ENCODE measurements at places on chromosomes 7 and 10.

DNA sequence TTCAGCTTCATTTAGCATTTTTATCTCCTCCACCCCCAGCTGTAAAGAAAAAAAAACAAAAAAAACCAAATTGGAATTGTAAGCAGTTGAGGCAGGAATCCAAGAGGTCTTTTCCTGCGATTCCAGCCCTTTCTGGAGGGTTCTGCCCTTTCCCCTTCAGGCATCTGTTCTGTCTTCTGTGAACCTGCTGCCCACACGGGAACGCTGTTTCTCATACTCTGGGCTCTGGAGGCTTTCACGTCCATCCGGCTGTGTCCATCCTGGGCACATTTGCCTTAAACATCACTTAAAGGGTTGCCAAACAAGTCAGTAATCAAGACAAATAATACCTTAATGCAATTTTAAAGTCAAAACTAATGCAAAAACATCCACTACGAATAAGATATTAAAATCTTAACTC lies 302.8 kb upstream of the PITRM1 start:
- no peak for DNase-seq

- DNase-seq = peak; percentile 80
Observed at GRCh38 chr7:36546331-36546730, 156.7 kb downstream of the ANLN start.

DNA sequence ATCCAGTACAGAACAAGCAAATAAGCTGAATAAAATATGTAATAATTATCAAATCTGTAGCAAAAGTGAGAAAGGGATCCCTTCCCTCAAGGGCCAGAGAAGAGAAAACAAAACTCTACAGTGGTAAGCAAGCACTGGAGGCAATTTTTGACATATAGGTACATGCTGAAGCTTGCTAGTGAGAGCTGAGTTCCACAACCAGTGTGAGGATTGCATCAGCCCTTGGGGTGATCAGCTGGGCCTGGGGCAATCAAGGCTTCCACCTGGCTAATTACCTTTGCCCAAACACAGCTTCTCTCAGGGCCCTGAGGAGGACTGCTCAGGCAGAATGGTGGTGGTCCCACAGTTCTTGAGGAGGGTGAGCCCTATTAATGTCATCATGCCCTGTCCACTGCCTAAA lies 134.4 kb upstream of the DLX6 start:
- DNase-seq = no peak

DNA sequence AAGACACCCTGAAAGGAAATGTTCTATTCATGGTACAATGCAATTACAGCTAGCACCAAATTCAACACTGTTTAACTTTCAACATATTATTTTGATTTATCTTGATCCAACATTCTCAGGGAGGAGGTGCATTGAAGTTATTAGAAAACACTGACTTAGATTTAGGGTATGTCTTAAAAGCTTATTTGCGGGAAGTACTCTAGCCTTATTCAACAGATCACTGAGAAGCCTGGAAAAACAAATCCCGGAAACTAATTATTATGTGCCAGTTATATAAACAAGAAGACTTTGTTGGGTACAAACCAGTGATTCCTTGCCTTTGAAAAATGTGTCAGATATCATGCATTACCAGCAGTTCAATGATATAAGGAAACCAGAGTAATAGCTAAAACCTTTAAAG lies 160.1 kb downstream of the CFTR start:
- DNase-seq = no peak

GRCh38 chr7:112132051-112132694 lies 74.0 kb downstream of the DOCK4 start:
- DNase-seq = no peak

GRCh38 chr10:44045020-44045419 lies 339.9 kb downstream of the CXCL12 start:
- DNase-seq = peak; percentile 1

- no peak for DNase-seq
Observed at GRCh38 chr10:131267814-131268095, 43.8 kb downstream of the TCERG1L start.

- DNase-seq = no peak
Observed at GRCh38 chr10:106980495-106981451, 183.7 kb downstream of the SORCS1 start.

GRCh38 chr10:112945811-112946210 lies 4.2 kb upstream of the TCF7L2 start:
- no peak for DNase-seq

Data from NCI-H524 treated with DMSO at 0.1 percent for 48 hours (cell line).